ENCODE measurements at places on chromosomes 3 and 15.

GRCh38 chr3:109059264-109059663 is 58.7 kb downstream of the MORC1 start:
- DNase-seq, result no peak

GRCh38 chr3:64299206-64299605 is 73.9 kb upstream of the PRICKLE2 start:
- DNase-seq, result no peak

GRCh38 chr3:16885593-16886302 is 993 bp downstream of the PLCL2 start:
- no peak for DNase-seq

DNA sequence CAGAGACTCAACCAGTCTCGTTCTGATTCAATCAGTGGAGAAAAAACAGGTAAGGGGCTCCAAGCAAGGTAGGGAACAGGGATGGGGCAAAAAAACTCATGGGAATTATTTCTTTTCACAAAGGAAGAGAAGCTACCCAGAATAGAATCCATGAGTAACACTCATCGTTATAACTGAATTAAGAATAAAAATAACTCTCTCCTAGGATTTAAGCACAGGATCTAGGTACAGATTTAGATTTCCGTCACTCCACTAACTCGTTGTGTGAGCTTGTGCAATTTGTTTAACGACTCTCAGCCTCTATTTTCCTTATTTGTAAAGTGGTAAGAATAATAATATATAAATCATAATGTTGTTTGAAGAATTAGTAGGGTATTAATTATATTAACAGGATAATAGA is 68.6 kb downstream of the ADAMTS9 start:
- DNase-seq, result no peak

DNA sequence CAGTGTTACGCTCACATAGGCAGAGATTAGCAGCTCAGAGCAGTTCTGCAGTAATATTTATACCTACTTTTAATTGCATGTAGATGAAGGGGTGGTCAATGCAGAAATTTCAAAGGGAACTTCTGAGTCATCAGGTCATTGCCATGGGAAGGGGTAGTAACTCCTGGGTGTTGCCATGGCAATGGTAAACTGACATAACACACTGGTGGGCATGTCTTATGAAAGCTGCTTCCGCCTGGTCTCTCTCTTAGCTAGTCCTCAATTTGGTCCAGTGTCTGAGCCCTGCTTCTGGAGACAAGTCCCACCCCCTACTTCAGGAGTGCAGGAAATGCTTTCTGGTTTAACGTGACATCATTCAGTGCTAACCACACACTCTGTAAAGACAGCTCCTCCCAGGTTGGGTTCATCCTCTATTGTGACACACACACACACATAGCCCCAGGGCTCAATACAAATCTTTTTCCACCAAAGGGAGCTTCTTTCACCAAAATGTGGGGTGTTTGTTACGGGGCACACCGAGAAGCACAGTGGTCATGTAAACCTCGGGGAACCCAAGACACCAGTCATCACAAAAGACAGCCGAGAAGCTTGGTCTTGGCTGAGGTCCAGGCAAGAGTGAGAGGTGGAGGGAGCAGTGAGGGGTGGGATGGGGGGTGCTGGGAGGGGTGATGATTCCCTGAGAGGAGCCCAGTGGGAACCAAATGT is 74.5 kb downstream of the TLE3 start:
- no peak for DNase-seq

DNA sequence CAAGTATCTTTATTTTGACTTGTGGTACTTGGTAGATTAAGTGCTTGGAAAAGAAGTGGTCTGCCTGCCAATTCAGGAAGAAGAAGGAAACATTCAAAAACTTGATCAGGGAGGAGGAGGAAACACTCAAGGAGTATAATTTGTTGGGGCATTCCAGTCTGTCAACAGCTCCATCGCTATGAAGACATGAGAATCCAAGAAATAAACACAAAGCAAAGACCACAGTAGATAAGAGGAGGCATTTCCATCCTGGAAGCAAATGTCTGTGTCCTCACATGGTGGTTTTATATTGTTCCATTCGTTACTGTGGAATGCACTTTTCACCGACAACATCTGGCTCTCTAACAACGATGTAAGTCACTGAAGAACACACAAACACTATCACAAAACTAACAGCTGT is 176.1 kb upstream of the FRMD4B start:
- no peak for DNase-seq

GRCh38 chr3:152208439-152208838 is 60.3 kb upstream of the MBNL1 start:
- no peak for DNase-seq

GRCh38 chr15:60740787-60741354 is 261.9 kb upstream of the ICE2 start:
- DNase-seq, result no peak

- no peak for DNase-seq
Measured at GRCh38 chr15:38849046-38849445, 284.4 kb upstream of the RASGRP1 start.

Data from coronary artery (tissue), 2 donors.